ENCODE measurements at places on chromosomes 2 and 18. TPM values are rescaled to one million over a fixed set of nuclear protein-coding genes. Genes with fewer than 3 reads are reported as not detected.
A peak's percentile ranks its signal among the peaks of the same experiment; 100 is the strongest.

DNA sequence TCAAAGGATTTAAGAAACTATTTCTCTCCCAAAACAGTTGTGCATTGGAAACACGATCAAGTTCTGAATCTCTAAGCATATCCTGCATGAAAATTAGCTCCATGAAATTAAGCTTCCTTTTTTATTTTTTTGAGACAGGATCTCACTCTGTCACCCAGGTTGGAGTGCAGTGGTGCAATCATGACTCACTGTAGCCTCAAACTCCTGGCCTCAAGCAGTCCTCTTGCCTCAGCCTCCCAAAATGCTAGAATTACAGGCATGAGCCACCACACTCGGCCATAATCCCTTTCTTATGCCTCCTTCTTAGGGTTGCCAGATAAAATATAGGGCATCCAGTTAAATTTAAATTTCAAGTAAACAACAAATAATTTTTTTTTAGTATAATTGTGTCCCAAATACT, 124.4 kb downstream of the ARL4C start:
- DNase-seq, result no peak

- no peak for DNase-seq
Measured at GRCh38 chr2:236830926-236831325, 254.8 kb upstream of the COPS8 start.

The C2orf72 gene
- 2.0 TPM for total RNA-seq

GRCh38 chr2:182586426-182586825, 129.6 kb upstream of the DNAJC10 start:
- DNase-seq, result no peak

The PCARE gene
- total RNA-seq, result not detected

The CDH7 gene
- under 0.01 TPM for total RNA-seq

- no peak for DNase-seq
Measured at GRCh38 chr2:152454960-152455359, 120.0 kb downstream of the FMNL2 start.

GRCh38 chr2:57907411-57907810, 139.2 kb upstream of the VRK2 start:
- no peak for DNase-seq

The GPR75 gene
- 0.65 TPM for total RNA-seq

- DNase-seq, result peak; percentile 14
Measured at GRCh38 chr2:68469935-68470334, 2.5 kb downstream of the APLF start.

- no peak for DNase-seq
Measured at GRCh38 chr18:76099931-76100457, 395.0 kb downstream of the ZNF516 start.

The IGFBP5 gene
- total RNA-seq, result 5.0 TPM

DNA sequence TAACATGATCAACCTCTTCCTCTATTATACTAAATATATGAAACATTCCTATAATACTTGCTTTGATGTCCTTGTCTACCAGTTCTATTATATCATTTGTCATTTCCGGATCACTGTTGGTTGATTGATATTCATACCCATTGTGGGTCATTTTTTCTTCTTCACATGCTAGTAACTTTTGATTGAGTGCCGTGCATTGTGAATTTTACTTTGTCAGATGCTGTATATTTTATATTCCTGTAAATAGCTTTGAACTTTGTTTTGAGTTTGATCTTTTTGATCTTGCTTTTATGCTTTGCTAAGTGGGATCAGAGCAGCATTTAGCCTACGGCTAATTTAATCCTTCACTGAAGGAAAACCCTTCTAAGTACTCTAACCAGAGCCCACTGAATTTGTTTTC, 168.9 kb upstream of the RAB6C start:
- DNase-seq, result no peak

DNA sequence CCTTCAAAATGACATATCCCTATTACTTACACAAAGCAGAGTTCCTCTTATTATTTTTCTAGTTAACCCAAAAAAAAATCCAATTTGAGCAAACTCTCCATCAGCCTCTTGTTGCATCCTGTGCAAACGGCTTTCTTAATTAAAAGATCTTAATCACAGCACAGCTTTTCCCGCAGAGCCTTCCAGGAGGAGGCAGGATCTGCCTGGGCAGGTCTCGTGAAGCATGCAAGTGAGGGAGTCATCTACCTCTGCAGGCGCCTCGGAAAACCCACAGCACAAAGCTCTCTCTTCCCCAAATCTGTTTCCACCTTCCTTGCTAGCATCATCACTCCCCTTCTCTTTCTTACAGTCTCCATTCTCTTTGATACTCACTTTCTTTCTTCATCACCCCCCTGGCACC, 100.4 kb downstream of the EN1 start:
- DNase-seq, result no peak

DNA sequence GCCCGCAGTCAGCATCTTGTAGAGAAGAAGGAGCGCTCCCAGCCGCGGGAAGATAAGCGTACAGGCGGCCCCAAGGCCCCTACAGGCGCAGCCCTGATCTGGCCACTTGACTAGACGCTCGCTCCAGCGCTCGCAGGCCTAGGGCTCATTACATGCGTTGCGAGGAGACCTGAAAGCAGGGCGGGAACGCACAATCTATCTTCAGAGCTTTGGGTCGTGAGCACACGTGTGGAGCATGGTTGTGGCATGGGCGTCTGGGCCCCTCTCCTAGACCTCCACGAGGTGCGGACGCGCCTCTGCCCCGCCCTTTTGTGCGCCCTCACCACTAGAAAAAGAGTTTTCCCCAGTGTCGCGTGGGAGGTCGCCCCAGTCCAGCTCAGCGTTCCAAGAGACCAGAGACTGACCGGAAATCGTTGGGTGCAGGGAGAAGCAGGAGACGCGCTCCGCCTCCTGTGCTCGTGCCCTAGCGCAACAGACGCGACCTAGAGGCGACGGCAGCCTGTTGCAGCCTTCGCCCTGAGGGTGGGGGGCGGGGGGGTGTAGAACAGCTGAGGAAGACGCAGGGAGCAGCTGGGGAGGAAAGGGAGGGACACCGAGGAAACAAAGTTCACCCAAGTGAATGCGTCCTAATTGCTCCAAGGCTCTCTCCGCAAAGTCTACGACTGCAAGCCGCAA, 12.6 kb downstream of the NR4A2 start:
- DNase-seq, result no peak

DNA sequence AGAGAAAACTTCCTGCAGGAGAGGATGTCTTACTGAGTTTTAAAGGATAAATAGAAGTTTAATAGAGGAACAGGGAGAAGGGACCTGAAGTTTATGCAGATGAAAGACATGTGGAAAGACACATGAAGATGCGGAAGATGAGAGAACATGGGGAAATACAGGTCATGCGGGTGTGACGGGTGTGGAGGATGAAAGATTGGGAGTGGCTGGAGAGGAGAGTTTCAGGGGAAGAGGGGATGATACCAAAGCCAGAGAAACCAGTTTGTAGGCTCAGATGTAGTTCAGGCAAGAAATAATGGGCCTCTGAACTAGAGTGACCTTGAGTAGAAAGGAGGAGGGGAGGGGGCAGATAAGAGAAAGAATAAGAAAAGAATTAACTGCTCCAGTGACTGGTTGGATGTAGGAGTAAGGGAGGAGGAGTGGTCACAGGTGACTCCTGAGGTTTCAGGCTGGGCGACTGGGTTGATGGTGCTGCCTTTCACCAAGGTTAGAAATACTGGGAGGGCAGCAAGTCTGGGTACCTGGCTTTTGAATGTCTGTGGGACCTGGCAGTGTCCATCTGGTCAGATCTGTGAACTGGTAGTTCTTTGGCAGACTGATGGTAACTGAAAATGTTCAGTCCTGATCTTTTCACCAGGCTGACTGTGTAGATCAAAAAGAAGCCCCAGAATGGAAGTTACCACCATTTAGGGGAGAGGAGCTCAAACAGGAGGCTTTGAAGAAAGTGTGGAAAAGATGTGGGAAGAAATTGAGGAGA, 69.4 kb downstream of the TET3 start:
- DNase-seq, result no peak
